ENCODE measurements at places on chromosomes 1 and 21.

DNA sequence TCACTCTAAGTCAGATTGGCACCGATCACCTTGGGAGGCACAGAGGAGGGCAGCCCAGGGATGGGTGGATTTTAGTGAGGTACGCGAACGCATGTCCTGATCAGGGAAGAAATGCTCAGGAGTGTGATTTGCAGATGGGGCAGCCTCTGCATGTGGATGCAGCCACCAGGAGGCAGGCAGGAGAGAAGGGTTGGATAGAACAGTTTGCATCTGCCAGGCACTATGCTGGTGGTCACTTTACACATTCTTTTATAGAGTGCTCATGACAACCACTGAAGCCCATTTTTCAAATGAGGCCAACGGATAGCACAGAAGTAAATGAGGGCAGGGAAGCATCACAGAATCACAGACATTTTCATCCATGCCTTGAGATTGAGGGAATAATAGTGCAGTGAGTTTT lies 5.7 kb downstream of the LAMB3 start:
- no peak for DNase-seq

DNA sequence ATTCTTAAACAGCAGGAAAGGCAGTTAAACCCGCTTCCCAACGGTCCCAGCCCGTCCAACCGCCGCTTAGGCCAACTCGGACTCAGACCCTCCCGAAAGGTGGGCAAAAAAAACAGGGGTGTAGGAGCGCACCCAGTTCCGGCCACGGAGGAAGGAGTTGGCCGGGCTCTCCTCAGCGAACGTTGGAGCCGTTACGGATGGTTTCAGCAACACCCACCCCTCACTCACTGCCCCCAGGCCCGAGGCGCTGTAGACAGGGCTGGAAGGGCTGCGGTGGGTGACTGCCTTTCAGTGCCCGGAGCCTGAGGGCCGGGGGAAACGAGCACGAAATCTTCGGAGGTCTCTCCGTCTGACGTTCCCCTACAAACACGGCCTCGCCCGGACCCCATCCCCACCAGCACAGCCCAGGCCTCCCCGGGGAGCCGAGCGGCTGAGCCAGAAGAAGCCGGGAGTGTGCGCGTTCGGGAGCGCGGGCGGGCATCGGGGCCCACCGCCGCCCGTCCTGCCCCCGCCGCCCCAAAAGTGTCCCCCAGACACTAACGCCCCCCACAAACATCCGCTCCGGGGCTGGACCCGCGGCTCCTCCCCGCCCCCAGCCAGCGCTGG lies 1.3 kb downstream of the KDM5B start:
- no peak for DNase-seq

GRCh38 chr1:217088011-217088410 lies 364.8 kb upstream of the ESRRG start:
- no peak for DNase-seq

- DNase-seq, result no peak
Measured at GRCh38 chr1:103191327-103191726, 83.0 kb upstream of the COL11A1 start.

GRCh38 chr1:40980453-40981121 lies 1.1 kb downstream of the CTPS1 start:
- DNase-seq, result peak; percentile 31

GRCh38 chr1:33045246-33045645 lies 8.6 kb upstream of the AK2 start:
- no peak for DNase-seq

- DNase-seq, result no peak
Measured at GRCh38 chr1:169495046-169495775, 9.5 kb upstream of the SLC19A2 start.

- DNase-seq, result no peak
Measured at GRCh38 chr1:44625348-44625747, 48.9 kb downstream of the TMEM53 start.

DNA sequence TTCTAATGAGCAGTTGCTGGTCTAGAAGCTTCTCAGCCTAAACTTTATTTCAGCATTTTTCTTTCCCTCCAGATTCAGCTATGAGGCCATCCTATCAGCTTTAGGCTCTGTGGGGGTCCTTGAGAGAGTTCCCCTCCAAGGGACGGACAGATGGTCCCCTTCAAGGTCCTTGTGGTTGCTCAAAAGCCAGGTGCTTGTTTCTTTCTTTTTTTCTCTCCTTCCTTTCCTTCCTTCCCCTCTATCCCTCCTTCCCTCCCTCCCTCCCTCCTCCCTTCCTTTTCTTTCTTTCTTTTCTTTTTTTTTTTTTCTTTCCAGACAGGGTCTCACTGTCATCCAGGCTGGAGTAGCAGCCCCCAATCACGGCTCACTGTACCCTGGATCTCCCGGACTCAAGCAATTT lies 1.2 kb upstream of the IL6R start:
- no peak for DNase-seq

DNA sequence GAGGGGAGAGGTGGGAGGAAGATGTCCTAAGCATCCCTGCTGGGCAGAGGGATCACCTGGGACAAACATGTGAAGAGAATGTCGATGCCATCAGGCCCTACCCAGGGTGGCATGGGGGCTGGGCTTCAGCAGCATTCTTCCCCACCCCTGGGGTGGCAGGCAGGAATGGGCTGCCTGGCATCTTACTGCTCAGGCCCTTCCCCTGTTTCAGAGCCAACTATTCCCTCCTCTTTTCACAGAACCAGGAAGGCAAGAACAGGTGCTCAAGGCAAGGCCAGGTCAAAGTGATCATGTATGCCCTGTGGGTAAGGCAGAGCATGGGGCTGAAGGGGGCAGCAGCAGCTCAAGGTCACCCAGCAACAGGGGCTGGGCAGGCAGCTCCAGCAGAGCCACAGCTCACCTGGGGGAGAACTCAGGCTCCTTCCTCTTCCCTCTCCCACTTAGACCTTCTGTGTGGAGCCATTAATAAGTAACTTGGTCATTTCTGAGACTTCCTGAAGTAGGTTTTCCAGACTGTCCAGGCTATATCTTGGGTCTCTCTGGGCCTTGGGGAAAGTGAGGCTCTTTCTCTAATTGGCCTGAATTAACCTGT lies 56.4 kb downstream of the ELK4 start:
- no peak for DNase-seq

GRCh38 chr1:38784452-38785284 lies 74.9 kb downstream of the RRAGC start:
- DNase-seq, result no peak

GRCh38 chr1:179951383-179952144 lies 3.0 kb upstream of the CEP350 start:
- no peak for DNase-seq

DNA sequence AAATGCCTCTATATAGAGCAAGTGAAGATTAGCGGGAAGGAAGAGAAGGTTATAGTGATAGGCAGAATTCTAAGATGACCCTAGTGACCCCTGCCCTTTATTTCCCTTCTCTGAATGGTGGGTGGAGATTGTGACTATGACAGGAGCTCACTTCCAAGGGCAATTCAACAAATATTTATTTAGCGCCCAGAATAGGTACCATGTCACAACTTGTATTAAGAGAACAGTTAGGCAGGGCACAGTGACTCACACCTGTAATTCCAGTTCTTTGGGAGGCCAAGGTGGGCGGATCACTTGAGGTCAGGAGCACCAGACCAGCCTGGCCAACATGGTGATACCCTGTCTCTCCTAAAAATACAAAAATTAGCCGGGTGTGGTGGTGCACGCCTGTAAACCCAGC lies 236.0 kb upstream of the POGK start:
- no peak for DNase-seq

DNA sequence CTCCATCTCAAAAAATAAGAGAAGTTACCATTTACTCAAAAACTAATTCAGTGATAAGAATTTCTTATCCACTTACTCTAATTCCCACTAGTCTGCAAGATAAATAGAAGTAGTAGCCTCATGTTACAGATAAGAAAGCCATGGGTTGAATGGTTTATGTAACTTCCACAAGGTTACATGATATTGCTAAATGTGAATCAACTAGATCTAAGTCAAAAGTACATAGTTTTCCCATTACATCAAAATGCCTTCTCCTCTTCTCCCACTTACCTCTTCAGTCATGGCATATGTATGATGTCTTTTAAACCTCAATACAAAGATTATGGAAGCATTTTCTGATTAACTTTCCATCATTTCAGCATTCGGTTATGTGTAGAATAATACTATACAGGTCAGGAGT lies 108.5 kb downstream of the ASH1L start:
- no peak for DNase-seq

- DNase-seq, result no peak
Measured at GRCh38 chr1:167923324-167924056, 9.6 kb upstream of the ADCY10 start.

DNA sequence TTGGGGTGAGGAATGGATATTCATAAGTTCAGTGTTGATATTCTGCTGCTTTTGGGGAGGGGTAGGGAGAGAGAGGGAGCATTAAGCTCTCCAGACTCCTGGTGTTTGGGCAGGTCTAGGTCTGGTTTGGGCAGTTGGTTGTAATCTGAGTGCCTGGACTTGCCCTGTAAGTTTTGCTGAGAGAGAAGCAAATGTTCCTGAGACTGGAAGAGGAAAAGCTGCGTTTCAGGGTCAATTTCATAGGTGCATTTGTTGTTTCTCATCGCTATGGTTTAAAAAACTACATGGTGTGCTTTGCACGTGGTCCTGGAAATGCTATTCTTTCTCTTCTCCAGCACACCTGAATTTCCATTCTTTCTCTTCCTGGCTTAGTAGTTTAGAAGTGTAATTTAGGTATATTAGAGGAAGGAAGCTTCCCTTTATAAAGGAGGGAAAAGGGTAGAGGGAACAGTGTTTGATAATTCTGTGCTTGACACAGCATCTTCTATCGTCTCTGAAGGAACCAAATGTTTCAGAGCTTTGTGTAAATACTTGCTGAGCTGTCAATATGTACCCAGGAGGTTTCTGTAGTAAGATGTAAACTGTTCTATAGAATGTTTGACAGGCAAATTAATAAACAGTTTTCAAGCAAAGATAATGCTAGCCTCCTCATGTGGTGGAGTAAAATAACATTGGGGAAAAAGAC lies 6.3 kb downstream of the ARID1A start:
- DNase-seq, result no peak

GRCh38 chr1:245810789-245811337 lies 656.1 kb downstream of the KIF26B start:
- no peak for DNase-seq

GRCh38 chr1:106880226-106880625 lies 176.2 kb upstream of the PRMT6 start:
- DNase-seq, result no peak

DNA sequence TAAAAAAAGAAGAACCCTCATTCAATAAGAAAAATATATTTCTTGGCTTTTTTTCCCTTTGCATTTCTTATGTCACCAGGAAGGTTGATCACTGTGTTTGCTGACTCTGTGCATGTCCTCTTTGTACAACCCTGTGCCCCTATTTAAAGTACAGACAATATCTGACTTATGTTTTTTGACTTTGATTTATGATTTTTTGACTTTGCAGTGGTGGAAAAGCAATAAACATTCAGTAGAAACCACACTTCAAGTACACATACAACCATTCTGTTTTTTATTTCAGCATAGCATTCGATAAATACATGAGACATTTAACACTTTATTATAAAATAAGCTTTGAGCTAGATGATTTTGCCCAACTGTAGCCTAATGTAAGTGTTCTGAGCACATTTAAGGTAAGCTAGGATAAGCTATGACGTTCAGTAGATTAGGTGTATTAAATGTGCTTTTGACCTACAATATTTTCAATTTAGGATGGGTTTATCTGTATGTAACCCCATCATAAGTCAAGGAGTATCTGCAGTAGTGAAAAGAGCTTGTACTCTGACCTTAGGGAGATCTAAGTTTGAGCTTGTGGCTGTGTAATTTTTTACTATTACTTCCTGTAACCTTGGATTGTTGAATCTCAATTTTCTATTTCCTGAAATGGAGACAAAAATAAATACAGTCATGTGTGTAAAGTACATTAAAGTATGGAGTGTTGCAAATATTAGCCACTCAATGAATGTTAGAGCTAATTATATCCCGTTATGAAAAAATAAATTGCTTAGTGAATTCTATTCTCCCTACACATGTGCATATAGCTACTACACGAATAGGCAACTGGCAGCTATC lies 1.2 kb downstream of the RNASEL start:
- no peak for DNase-seq
